ENCODE measurements at places on chromosomes 4 and X. TPM values are rescaled to one million over a fixed set of nuclear protein-coding genes. Genes with fewer than 3 reads are reported as not detected.

DNA sequence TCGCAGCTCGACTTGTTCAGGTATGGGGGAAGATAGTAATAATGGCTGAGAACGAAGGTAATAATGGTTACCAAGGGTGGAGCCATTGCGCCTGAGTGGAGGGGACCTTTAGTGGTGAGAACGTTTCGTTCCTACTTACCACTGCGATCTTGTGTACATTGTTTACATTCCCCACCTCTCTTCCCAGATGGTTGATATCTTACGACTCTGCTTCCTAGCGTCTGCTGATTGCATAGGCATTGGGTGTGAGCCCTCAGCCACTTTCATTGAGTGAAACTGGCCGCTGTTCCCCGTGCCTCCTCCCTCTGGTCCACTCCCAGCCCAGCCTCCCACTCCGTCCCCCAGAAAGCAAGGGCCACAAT, 850 bp downstream of the IGBP1 start:
- H3K27ac ChIP-seq: peak overlapping the region; percentile 85
- no peak for DNase-seq
- no peaks in the 10 kb centered on the region for H3K27me3 ChIP-seq
- H3K36me3 ChIP-seq: no peaks in the 10 kb centered on the region
- peak overlapping the region; percentile 67 for H3K4me3 ChIP-seq

DNA sequence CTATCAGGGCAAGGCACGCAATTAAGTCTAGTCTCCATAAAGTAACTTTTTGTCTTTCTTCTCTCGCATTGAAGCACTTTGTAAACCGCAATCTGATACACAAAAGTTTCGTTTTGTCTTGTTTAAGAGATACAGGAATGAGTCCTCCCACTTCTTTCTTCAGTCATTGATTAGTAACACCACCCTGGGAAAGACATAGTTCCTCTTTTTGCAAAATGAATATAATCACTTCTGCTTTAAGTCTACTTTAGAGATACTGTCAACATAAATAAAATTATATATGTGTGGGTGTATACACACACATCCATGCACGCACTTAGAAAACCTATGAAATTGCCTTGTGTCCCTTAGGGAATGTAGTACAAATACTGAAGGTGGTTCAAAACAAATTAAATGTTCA, 11.7 kb downstream of the COQ2 start:
- H3K4me3 ChIP-seq: no peak overlapping the region
- H3K36me3 ChIP-seq: peaks cover 6% of the 10 kb centered on the region
- H3K27me3 ChIP-seq: no peaks in the 10 kb centered on the region

GRCh38 chrX:10110984-10111363, 45.8 kb upstream of the CLCN4 start:
- no peaks in the 10 kb centered on the region for H3K4me1 ChIP-seq
- no peaks in the 10 kb centered on the region for H3K27me3 ChIP-seq
- H3K4me3 ChIP-seq: no peak overlapping the region
- DNase-seq: no peak
- no peak overlapping the region for H3K27ac ChIP-seq

GRCh38 chr4:128737098-128737513, 72.4 kb upstream of the JADE1 start:
- H3K36me3 ChIP-seq: no peaks in the 10 kb centered on the region
- H3K27me3 ChIP-seq: no peaks in the 10 kb centered on the region
- H3K4me3 ChIP-seq: no peak overlapping the region

GRCh38 chr4:181030961-181031360, 1212.2 kb upstream of the TENM3 start:
- no peaks in the 10 kb centered on the region for H3K36me3 ChIP-seq
- no peaks in the 10 kb centered on the region for H3K4me1 ChIP-seq
- no peak overlapping the region for H3K27ac ChIP-seq
- DNase-seq: no peak
- H3K27me3 ChIP-seq: no peaks in the 10 kb centered on the region

DNA sequence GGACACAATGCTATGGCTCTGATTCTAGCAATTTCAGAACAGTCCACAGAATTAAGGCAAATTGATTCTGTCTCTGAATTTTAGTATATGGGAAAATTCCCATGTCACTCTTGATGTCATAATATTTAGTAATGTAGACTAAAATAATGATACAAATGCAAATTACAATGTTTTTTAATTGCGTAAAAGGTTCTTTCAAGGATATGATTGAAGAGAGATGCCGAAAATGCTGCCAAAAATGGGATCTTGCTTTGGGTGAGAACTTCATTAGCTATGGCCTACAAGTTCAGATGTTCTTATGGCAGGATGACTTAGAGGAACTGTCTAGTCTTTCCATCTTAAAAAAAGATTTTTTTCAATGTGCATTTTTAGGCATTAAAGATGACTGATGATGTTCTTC, 170.6 kb downstream of the TMA16 start:
- no peaks in the 10 kb centered on the region for H3K36me3 ChIP-seq
- H3K4me1 ChIP-seq: no peaks in the 10 kb centered on the region
- DNase-seq: no peak
- H3K27ac ChIP-seq: no peak overlapping the region
- H3K27me3 ChIP-seq: no peaks in the 10 kb centered on the region

DNA sequence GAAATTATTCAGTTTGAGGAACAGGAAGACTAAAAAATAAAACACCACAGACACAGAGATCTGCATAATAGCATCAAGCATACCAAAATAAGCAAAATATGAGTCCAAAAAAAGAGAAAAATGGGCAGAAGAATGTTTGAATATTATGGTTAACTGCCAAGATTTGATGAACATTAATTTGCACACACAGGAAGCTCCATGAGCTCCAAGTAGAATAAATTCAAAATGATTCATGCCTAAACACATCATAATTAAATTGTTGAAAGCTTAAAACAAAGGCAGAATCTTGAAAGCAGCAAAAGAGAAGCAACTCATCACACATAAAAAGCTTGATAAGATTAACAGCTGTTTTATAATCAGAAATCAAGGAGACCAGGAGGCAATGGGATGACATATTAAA, 156.6 kb upstream of the ARSJ start:
- no peak for DNase-seq
- H3K36me3 ChIP-seq: no peaks in the 10 kb centered on the region
- no peaks in the 10 kb centered on the region for H3K27me3 ChIP-seq
- H3K4me3 ChIP-seq: no peak overlapping the region

GRCh38 chrX:129040124-129040523, 483.2 kb downstream of the SMARCA1 start:
- no peaks in the 10 kb centered on the region for H3K4me1 ChIP-seq
- H3K27me3 ChIP-seq: no peaks in the 10 kb centered on the region
- no peak overlapping the region for H3K27ac ChIP-seq

DNA sequence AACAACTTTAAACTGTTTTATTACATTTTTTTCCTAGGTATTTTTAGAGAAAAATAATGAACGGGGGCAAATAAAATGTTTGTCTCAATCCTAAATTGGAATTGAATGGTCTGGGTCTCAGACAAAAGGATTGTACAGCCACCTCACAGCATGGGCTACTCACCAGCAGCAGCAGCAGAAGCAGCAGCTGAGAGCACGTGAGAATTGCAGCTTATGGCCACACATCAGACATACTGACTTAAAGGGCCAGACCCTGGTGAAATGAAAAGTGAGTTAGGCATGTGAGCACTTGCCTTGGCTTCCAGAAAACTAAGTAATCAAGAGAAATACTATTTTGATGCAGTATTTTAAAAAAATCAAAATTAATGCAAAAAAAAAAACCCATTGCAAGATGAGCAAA, 56.6 kb downstream of the AASDH start:
- H3K27ac ChIP-seq: no peak overlapping the region
- no peaks in the 10 kb centered on the region for H3K36me3 ChIP-seq
- no peak for DNase-seq
- no peaks in the 10 kb centered on the region for H3K4me1 ChIP-seq

DNA sequence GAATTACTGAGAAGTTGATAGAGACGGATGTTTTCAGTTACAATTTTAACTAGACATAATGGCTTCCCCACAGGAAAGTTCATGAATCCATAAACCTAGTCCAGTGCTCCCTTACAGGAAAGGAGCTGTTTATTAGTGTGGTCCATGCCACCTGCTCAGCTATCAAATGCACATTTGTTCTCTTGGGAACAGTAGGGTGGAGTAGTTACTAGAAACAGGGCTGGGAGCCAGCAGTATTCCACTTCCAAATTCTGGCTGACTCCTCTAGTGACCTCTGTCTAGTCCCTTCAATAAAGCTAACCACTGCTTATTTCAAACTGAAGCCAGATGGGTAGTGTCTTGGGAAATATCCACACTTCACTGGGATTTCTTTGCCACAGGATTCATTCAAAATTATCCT, 88.4 kb upstream of the TLL1 start:
- DNase-seq: no peak
- peaks cover 28% of the 10 kb centered on the region for H3K4me1 ChIP-seq
- no peaks in the 10 kb centered on the region for H3K27me3 ChIP-seq

DNA sequence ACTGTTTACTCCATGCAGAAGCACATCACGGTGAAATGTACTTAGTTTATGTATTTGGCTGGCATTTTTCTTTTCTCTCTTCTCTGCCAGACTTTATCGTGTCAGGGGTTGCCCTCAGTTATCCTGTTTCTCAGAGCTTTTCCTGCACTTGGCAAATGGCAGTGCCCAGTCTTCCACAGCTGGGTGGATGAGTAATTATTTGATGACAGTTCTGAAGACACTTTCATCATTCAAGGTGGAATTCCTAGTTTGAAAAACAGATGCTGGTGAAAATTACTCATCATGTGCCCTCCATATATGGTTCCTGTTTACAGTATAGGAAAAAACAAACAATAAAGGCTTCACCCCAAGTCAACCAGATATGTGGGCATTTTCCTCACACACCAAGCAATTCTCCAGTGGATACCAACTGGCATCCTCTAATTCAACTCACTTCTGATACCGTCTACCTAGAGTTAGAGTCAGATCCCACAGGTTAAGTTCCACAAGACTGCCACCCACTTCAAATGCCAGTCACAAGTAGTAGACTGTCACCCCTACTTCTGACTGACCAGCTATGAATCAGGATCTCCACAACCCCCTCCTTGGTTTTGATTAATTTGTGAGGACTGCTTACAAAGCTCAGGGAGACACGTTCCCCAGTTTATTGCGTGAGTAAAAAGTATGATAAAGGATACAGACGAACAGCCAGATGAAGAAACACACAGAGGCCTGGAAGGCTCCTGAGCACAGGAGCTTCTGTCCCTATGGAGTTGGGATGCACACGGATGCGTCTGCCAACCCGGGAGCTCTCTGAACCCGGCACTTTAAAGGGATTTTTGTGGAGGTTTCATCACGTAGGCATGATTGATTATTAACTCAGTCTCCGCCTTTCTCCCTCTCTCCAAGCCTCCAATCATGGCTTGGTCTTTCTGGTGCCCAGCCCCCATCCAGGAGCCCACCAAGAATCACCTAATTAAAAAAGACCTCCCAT, 72.9 kb downstream of the CLDN34 start:
- H3K4me3 ChIP-seq: no peak overlapping the region
- no peak for DNase-seq
- H3K4me1 ChIP-seq: no peaks in the 10 kb centered on the region
- no peak overlapping the region for H3K27ac ChIP-seq
- no peaks in the 10 kb centered on the region for H3K27me3 ChIP-seq
- no peaks in the 10 kb centered on the region for H3K36me3 ChIP-seq

- no peak overlapping the region for H3K4me3 ChIP-seq
- H3K36me3 ChIP-seq: no peaks in the 10 kb centered on the region
- H3K27ac ChIP-seq: no peak overlapping the region
Measured at GRCh38 chrX:20595928-20596575, 329.3 kb upstream of the RPS6KA3 start.

DNA sequence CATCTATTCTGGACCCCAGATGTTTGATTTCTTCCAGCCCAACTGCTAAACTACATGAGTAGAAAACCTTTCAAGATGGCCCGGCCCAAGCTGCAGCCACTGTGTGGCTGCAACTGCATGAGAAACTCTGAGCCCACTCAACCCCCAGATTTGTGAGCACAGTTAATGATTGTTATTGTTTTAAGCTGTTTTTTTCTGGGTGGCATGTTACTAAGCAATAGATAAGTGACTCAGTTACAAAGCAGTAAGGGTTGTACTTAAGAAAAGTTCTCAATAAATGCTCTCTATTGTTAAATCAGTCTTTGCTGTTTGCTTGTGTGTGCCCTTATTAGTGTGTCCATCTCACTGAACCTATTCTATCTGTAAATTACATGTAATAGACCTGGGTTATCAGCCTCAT, 51.8 kb downstream of the GC start:
- no peak overlapping the region for H3K4me3 ChIP-seq
- no peak overlapping the region for H3K27ac ChIP-seq

GRCh38 chrX:4268676-4269075, 555.2 kb upstream of the PRKX start:
- no peaks in the 10 kb centered on the region for H3K27me3 ChIP-seq
- no peak overlapping the region for H3K27ac ChIP-seq
- no peaks in the 10 kb centered on the region for H3K36me3 ChIP-seq
- H3K4me3 ChIP-seq: no peak overlapping the region
- no peaks in the 10 kb centered on the region for H3K4me1 ChIP-seq
- DNase-seq: no peak

- no peak for DNase-seq
- H3K27me3 ChIP-seq: no peaks in the 10 kb centered on the region
- no peak overlapping the region for H3K27ac ChIP-seq
- no peak overlapping the region for H3K4me3 ChIP-seq
- no peaks in the 10 kb centered on the region for H3K4me1 ChIP-seq
Measured at GRCh38 chr4:100060765-100061416, 110.8 kb upstream of the H2AZ1 start.

DNA sequence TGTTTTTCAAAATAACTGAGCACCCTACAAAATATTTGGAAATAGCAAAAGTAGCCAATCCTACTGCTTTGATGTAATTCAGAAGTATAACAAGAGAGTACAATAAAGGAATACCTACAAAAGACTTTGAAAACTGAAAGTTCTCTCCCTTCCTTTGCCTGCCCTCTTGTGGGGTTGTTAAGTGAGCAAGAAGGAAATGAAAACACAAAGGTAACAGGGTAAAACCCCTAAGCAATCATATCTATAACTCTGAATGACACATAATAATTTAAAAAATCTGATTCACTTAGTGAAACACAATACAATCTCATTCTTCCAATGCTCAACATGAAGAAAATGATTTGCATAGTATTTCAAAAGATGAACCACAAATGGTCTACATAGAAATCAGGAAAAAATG, 98.2 kb downstream of the FRYL start:
- no peaks in the 10 kb centered on the region for H3K27me3 ChIP-seq
- H3K27ac ChIP-seq: no peak overlapping the region
- H3K4me3 ChIP-seq: no peak overlapping the region
- DNase-seq: no peak

GRCh38 chrX:130120321-130120731, 10.0 kb upstream of the ELF4 start:
- DNase-seq: no peak
- no peaks in the 10 kb centered on the region for H3K36me3 ChIP-seq
- no peaks in the 10 kb centered on the region for H3K27me3 ChIP-seq
- H3K4me1 ChIP-seq: peaks cover 19% of the 10 kb centered on the region
- H3K4me3 ChIP-seq: no peak overlapping the region

OPHN1 gene
- total RNA-seq: 4.3 TPM

CFI gene
- total RNA-seq: 30.4 TPM

FGFBP1 gene
- total RNA-seq: not detected

TMEM150C gene
- 14.2 TPM for total RNA-seq

HGFAC gene
- not detected for total RNA-seq
